Activated naive CD8-positive, alpha-beta T cell treated with anti-CD3 and anti-CD28 coated beads for 36 hours (primary cell): ENCODE measurements at places on chromosomes 2 and 18. TPM values are rescaled to one million over a fixed set of nuclear protein-coding genes. Genes with fewer than 3 reads are reported as not detected.
A peak's percentile ranks its signal among the peaks of the same experiment; 100 is the strongest.

DNA sequence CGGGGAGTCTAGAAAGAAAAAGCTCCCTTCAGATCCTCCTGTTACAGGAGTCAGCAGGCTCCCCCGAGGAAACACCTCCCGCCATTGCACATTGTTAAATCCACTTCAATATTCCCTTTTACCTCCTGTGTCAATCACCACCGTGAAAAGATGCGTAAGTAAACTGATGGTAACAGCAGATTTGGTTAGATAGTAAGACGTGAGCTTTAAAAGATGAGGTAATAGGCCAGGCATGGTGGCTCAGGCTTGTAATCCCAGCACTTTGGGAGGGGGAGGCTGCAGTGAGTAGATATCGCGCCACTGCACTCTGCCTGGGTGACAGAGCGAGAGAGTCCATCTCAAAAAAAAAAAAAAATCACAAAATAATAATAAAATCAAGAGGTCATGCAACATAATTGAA, 15.2 kb upstream of the NCL start:
- no peak for DNase-seq

DNA sequence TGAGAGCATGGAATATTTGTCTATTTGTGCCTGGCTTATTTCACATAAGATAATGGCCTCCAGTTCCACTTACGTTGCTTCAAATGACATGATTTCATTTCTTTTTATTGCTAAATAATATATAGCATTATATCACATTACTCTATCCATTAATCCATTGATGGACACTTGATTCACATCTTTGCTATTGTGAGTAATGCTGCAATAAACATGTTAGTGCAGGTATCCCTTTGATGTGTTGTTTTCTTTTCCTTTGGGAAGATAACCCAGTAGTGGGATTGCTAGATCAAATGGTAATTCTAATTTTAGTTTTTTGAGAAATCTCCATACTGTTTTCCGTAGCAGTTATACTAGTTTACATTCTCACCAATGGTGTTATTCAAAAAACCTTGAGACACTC, 1343.3 kb upstream of the TMEFF2 start:
- no peak for DNase-seq

DNA sequence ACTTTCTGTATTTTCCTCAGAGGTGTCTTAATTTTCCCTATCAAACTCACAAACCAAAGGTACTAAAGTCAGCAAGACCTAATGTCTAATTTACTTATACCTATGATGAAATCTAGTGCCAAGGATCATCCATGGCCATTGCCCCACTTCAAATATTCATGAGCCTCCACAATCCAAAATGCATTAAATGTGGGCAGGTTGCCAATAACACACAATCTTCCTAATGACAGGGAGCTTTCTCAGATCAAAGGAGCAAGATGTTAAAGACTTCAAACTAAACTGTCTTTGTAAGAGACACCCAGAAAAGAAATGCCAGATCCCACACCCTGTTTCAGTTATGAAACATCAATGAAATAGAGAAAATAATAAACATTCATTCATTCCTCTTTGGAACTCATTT, 143.2 kb downstream of the TMEFF2 start:
- DNase-seq, result no peak

DNA sequence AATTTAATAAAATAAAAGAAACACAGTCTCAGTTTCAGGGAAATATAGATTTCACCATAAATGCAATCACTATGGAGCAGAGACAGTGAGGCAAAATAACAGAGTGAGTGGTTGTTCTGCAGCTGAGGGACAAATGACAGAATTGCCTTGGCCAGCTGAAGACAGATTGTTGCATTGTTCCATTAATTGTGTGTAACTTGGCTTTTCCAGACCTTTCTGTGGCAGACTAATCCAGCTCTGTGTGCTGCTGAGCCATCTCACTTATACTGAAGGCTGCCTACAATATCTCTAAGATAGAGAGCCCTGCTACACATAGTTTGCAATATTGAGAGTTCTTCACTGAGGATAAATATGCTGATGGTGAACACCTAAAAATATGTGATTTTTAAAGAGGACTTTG, 11.5 kb downstream of the LRRTM1 start:
- DNase-seq, result no peak

GRCh38 chr2:85326406-85327159, 1.2 kb downstream of the TGOLN2 start:
- peak; percentile 49 for DNase-seq

DNA sequence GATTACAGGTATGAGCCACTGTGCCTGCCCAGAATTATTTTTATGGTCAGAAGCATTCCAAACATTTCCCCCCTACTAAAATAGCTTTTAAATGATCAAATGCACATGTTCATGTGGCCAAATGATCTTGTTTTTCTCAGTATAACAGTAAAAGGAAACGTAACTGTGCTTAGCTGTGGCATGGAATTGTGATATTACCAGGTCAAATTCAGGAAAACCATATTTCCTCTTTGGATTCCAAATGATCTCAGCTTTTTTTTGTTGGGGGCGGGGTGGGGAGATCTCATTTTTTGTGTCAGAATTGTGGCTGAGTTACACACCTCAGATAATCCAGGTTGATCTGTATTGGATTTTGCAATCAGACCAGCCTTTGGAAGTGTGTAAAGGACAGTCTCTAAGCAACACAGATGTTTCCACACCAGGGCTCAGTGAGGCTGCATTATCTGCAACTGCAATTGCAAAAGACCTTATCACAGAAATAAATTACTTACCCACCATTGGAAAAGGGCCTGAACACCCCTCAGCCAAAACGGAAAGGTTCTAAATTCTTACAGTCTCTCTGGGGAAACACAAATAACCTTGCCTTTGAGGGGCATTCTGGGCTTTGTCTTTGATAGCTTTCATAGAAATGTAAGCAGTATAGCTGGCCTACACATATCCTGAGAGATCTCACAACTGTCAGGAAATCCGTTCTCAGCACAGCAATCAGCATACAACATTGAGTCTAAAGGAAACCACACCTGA, 8.4 kb downstream of the CASP10 start:
- no peak for DNase-seq

DNA sequence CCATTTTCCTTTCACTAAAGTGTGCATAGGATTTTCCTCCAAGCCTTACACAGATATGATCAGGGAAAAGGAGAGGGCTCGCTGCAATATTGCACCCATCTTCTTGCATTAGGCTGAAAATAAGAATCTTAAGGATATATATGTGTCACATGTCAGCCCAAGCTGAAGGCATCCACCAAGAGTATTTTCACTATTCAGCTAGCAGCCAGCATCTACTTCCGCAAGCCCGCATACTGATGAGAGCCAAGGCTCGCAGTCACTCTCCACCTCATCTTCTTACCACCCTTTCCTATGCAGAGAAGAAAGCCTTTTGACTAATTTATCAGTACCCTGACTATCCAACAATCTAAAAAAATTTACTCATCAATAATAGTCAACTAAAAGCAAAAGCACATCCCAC, 6.1 kb downstream of the TMEM163 start:
- DNase-seq, result no peak

DNA sequence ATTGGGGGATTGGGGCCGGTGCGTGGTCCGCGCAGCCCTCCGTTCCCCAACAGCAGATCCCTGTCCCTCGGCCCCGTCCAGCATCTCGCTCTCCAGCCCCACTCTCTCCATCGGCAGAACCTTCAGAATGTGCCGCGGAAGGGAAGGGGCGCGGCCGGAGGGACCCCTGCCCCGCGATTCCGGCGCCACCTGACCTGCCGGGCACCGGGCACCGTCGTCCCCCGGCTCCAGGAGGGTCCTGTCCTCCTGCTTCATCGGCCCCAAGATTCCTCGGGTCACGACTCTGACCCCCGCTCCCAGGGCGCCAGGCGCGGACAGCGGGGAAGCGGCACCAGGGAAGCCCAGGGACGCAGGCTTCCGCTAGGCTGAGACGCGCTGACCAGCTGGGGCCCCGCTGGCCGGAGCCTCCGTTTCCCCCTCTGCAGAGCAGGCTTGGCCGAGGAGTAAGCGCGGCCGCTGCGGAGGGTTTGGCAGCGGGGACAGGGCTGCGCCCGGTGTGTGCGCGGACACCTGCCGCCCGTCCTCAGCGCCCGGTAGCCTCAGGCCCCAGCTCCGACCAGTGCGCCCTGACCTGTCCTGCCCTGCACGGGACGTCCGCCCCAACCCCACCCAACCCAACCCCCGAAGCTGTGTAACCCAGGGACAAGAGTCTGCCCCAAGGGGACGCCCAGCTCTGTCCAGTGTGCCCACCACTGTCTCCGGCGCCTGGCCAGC, 16.8 kb upstream of the BOK start:
- DNase-seq, result no peak

DNA sequence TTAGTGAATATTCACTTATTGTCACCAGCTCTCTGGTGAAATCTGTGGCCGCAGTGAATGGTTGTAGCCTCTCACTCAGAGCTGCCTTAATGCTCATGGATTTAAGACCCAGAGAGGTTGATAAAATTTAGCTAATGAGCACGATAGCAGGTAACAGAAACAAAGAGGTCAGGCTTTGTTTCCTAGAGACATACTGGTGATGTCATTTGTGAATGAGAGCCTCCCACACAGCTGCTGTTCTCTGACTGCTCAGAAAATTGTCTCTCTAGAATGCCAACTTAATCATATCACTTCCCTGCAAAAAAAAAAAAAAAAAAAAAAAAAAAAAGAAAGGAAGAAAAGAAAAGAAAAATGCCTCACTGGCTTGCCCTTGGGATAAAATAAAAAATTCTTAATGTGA, 411.7 kb upstream of the MYT1L start:
- DNase-seq, result no peak

GRCh38 chr2:222651718-222652418, 4.0 kb downstream of the FARSB start:
- no peak for DNase-seq

PROKR1 gene
- total RNA-seq, result 0.52 TPM

- no peak for DNase-seq
These were observed 57.6 kb upstream of the KLHL29 start for GRCh38 chr2:23327416-23327815.

CROCC2 gene
- total RNA-seq, result not detected

GALNT5 gene
- total RNA-seq, result not detected

DNA sequence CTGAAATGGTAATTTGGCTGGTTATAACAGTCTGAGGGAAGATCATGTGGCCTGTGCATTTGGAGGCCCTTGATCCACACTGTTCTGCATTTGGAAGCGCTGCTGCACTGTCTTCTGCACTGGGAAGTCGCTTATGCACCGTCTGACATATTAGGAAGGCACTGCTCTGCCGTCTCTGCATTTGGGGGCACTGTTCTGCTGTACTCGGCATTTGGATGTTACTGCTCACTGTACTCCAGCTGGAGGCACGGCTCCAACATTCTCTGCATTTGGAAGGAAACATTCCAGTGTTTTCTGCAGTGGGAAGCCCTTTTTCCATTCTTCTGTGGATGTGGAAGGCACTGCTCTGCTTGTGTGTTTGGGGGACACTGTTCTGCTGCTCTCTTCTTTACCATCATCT, 9.6 kb upstream of the PROM2 start:
- DNase-seq, result no peak
